ENCODE measurements at places on chromosomes 4 and X. TPM values are rescaled to one million over a fixed set of nuclear protein-coding genes. Genes with fewer than 3 reads are reported as not detected.

Gene EPGN
- total RNA-seq = not detected

Gene GAGE12F
- not detected for total RNA-seq

Gene MAGEC3
- total RNA-seq = not detected

Gene TEX13D
- not detected for total RNA-seq

Gene BMPR1B
- not detected for total RNA-seq

Data from activated naive CD8-positive, alpha-beta T cell treated with anti-CD3 and anti-CD28 coated beads, Interleukin-2, amount 10 ng/mL, durations not matched to agents 7 days and 5 days (primary cell).